ENCODE measurements at places on chromosomes 12 and 14.
A peak's percentile ranks its signal among the peaks of the same experiment; 100 is the strongest.

DNA sequence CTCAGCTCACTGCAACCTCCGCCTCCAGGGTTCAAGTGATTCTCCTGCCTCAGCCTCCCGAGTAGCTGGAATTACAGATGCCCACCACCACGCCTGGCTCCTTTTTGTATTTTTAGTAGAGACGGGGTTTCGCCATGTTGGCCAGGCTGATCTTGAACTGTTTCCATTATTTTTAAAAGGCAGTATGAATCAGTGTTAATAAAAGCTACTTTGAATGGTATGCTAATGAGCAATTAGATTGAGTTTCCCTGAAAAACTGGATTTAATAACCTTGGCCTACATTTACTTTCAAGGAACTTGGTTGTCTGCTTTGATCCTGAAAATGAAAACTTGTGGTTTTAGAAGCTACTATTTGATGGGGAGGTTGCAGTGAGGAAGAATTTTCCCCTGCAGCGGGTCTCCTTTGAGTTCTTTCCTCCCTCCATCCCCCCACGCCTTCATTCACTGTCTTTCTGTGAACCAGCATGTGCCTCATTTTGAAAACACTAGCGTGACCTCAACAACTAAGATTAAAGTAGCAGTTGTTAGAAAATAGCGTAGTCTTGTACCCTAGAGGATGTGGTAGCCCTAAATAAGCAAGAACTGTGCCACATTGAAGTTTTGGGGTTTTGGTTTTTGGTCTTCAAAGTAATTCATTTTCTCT, 17.8 kb upstream of the RPS6KA5 start:
- DNase-seq = no peak

GRCh38 chr14:22185191-22185590, 403.8 kb downstream of the DAD1 start:
- DNase-seq = no peak

- DNase-seq = no peak
These were observed 292.6 kb downstream of the ACSS3 start for GRCh38 chr12:81370456-81370855.

GRCh38 chr14:39102265-39102968, 618 bp downstream of the SEC23A start:
- peak; percentile 61 for DNase-seq

- DNase-seq = peak; percentile 58
These were observed 171.2 kb upstream of the EGLN3 start for GRCh38 chr14:34122081-34122480.

- DNase-seq = no peak
These were observed 356 bp upstream of the ZC3H14 start for GRCh38 chr14:88562532-88562830.

GRCh38 chr12:100359248-100359647, 2.4 kb downstream of the SLC17A8 start:
- no peak for DNase-seq

DNA sequence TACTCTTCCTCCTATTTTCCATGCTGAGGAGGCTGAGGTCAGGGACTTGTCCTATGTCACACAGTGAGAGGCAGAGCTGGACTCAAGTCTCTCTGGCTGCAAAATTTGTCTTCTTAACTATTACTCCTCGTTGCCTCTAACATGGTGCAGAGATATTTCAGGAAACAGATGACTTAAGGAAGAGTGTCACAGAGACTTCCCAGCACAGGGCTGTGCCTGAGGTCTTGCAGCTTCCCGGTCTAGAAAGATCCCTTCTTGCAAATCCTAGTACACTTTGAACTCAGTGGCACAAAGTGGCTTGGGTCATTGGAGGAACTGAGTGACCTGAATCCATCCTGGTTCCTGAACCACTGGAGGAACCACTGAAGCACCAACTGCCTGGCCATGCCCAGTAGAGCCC, 17.1 kb upstream of the RBM19 start:
- no peak for DNase-seq

- no peak for DNase-seq
These were observed 29.5 kb upstream of the BCDIN3D start for GRCh38 chr12:49872381-49872780.

GRCh38 chr12:123278101-123278627, 6.5 kb upstream of the CDK2AP1 start:
- no peak for DNase-seq

DNA sequence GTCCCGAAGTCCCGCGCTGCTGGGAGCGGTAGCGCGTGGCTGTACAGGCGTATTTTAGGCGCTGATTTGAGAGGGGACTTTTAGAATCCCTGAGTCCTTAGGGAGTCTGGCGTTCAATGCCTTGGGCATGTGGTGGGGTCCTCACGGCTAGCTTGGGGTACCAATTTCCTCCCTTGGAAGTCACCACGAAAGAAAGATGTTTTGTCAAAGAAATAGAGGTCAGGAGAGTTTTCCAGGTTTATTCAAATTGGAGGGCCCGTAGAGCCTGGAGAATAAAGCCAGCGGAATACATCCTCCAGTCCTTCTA, 63.9 kb downstream of the KLHL28 start:
- DNase-seq = no peak

DNA sequence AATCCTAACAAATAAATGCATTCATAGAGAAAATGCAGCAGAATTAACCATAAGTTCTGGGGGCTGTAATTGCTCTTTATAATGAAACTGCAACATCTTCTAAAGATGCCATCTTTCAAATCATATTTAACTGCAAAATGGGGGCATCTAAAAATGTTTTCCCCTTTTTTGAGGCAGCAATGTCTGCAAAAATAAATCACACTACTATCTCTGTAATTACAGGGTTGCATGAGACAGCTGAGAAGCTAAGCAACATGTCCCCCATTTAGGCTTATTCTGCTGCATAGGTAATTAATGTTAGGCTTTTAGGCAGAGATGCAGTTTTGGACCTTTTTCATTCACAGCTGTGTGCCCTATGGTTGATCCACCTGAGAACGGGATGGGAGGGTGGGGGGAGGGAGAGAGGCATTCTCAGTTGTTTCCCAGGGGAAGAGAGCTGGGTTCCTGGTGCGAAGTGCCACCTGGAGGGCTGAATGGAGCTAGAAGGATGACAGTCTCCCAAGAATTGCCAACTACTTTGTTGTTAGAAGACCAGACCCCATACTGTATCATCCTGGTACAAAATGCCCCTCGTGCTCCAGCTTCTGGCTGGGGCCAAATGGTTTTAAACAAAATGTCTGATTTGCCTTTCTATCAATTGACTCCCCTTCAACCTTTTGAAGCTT, 154.2 kb downstream of the APAF1 start:
- DNase-seq = peak; percentile 44

- DNase-seq = no peak
These were observed 193.8 kb upstream of the ARID2 start for GRCh38 chr12:45535610-45536180.

- no peak for DNase-seq
These were observed 6.5 kb downstream of the HOXC13 start for GRCh38 chr12:53944907-53945847.

DNA sequence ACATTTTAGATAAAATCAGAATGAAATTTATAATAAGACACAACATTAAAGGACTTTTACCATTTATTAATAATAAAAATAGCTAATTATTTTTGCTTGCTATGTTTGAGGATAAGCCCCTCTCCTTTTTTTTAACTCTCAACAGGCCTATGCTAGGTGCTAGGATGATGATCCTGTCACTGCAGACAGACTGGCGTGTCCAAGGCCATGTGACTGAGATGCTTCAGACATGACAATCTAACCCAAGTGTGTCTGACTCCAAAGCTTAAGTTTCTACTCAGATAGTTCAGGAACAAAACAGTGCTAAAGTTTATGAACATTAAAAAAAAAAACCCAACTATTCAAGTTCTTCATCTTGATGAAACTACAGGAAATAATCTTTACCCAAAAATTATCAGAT, 29.8 kb downstream of the PPP1R13B start:
- DNase-seq = no peak

- no peak for DNase-seq
These were observed 20.3 kb upstream of the PPP4R4 start for GRCh38 chr14:94153750-94154342.

DNA sequence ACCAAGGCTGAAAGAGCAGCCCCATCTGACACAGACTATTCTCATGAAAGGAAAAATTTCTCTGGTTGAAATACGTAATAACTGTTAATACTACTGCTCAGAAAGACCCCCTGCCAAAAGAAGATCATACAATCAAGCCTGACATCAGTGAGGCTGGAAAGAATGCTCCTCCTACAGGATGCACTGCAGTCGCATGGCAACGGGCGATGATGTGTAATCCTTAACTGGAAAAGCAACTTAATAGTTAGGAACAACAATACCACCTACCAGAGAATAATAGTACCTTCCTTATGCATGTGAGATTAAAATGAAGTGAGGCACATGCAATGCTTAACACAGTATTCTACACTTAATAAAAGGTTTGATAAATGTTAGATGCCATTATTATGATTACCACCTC, 1.2 kb upstream of the GOLGA5 start:
- peak; percentile 59 for DNase-seq

DNA sequence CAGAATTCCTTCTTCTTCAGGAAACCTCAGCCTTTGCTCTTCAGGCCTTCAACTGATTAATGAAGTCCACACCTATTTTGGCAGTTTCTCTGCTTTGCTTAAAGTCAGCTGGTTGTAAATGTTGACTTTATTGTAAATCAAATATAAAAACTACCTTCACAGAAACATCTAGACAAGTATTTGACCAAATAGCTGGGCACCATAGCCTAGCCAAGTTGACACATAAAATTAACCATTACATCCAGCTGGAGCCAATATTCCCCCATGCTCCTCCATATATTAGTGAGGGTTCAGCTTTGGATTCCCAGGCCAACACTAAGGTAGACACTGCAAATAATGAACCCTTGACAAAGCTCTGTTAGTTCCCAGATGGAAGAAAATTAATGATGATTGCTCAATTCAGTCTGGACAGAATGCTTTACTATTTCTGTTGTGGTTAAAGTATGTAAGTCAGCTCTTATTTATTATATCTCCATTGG, 125.5 kb downstream of the ZFP36L1 start:
- DNase-seq = no peak

DNA sequence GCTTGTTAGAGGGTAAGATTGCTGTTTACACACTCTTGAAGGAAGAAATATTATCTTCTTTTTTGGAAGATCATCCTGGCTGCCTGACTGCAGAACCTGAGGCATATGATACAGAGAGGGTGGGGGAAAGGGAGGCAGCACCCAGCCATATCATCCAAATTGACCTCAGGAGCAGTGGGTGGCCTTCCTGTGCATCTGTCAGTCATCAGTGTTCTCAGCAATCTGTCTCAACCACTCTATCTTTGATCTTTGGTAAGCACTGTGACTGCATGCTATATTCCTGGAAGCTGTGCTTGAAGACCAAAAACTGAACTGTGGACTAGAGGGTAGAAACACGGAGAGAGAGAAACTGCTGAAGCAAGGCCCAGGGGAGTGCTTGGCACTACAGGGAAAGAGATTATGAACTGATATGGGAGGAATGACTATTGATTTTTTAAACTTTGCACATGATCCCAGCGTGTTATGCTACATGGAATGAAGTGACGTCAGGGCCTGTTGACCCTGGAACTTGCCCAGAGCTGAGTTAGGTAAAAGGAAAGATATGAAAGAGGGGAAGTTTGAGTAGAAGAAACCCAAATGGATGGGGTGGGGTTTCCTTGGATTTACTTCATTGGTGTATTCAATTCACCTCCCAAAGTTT, 171.5 kb downstream of the ASCL1 start:
- no peak for DNase-seq

DNA sequence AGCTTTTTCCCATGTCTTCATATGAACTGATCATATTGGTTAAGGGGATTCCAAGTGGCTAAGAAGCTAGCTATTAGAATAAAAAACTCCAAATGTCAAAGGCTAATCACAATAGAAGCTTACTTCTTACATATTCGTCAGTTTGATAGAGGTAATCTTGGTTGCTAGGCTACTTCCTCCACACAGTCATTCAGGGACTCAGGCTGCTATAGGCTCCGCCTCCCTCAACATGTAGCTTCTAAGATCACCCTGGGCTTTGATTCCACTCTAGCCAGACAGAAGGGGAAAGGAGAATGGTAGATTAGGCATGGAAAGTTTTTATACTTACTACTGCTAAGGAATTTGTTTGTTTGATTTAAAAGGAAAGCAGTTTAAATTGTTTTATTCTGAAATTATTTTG, 207.9 kb downstream of the EFCAB11 start:
- peak; percentile 55 for DNase-seq

- peak; percentile 65 for DNase-seq
These were observed 25.9 kb upstream of the CRIP2 start for GRCh38 chr14:105448706-105449111.

- DNase-seq = no peak
These were observed 276.2 kb upstream of the RTL1 start for GRCh38 chr14:101179691-101180211.

- no peak for DNase-seq
These were observed 139.0 kb upstream of the CCDC198 start for GRCh38 chr14:57632649-57633048.

DNA sequence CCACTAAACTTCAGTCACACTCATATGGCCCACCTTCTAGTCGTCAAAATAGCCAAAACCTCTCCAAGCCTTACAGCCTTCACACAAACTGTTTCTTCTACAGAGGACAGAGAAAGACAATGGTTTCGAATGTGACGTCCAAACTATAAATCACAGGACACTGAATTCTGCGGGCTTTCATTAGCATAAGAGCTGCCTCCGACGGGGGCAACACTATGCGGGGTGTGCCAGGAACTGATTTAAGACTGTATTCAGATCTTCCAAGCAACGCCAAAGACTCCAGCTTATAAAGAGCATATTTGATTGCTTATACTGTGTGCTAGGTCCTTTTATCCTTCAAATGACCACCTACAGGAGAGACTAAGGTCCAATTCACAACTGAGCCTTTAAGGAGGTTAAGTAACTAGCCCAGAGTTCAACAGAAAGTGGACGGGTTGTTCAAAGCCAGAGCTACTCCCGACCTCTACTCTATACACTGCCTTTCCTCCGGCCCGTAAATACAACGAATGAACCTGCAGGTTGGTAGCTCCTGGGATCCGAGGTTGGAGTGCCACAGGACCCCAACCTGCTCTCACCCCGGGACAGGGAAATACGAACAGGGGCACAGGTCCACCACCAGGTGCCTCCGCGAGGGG, 575 bp downstream of the L2HGDH start:
- DNase-seq = peak; percentile 6

DNA sequence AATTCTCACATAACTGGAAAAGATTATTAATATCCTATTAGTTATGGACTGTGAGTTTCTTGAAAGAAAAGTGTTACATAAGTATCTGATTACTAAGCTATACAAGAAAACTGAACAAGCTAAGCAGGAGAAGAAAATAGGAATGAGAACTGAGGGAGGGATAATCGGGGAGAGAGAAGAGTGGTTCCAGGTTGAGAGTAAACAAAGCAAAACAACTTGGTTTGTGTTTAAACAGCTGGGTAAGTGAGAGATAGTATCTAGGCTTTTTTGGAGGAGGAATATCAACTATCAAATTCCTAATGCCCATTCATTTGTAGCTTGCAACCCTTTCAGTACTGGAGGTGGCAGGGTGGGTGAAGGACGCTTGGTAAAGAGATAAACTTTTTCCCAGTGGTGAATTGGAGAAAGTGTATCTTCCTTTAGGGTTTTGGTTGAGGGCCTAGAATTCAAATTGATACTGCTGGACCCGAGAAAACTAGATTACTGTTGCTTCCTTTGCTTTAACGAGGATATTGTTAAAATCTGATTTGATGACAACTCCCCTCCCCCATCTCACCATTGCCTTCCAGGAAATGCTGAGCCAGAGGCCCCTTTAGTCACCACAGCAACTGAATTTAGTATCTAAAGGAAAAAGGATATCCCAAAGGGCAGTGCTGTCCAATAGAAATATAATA, 2.0 kb upstream of the SLC2A3 start:
- peak; percentile 62 for DNase-seq

- DNase-seq = no peak
These were observed 4.1 kb upstream of the WIF1 start for GRCh38 chr12:65125247-65125646.
